ENCODE measurements at places on chromosomes 6 and 20.

- no peak for DNase-seq
Observed at GRCh38 chr6:37556881-37557644, 57.4 kb upstream of the CCDC167 start.

DNA sequence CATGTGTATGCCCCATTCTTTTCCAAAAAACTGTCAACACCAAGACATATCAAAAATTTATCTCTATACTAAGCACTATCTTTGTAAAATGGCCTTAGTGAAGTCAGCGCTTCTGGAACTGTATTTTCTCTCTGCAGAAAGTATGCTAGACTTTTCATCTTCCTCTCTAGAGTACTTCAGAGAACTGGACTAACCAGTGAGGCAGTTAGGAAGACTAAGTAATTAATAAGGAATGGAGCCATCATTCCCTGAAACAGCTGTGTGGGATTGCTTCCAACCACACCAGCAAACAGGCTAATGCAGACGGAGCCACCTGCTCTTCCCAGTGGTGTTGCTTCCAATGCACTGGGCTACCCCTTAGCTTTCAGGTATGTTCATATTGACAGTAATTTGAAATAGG is 169.1 kb upstream of the FUT9 start:
- DNase-seq, result no peak

DNA sequence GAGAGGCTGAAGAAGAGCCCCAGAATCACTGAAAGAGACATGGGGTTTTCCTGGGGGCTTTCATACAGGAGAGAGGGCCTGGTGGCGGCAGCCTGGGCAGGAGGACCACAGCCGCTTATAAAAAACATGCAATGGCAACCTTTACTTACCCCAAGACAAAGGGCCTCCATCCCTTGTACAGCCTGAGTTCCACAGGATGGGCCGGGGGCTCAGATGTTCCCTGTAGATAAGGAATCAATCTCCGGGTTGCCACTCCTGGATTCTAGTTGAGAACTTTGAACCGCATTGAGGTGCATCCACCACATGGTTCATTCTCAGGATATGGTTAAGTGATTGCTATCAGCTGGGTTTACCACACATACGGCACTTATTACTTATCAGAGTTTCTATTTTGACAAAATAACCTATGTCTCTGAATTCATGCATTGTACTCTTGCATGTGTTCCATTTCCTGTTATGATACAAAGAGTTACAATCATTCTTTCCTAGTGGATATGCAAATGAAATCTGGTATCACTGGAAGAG is 677.6 kb downstream of the KIF16B start:
- no peak for DNase-seq

GRCh38 chr6:111173341-111173740 is 86.0 kb downstream of the SLC16A10 start:
- DNase-seq, result no peak

DNA sequence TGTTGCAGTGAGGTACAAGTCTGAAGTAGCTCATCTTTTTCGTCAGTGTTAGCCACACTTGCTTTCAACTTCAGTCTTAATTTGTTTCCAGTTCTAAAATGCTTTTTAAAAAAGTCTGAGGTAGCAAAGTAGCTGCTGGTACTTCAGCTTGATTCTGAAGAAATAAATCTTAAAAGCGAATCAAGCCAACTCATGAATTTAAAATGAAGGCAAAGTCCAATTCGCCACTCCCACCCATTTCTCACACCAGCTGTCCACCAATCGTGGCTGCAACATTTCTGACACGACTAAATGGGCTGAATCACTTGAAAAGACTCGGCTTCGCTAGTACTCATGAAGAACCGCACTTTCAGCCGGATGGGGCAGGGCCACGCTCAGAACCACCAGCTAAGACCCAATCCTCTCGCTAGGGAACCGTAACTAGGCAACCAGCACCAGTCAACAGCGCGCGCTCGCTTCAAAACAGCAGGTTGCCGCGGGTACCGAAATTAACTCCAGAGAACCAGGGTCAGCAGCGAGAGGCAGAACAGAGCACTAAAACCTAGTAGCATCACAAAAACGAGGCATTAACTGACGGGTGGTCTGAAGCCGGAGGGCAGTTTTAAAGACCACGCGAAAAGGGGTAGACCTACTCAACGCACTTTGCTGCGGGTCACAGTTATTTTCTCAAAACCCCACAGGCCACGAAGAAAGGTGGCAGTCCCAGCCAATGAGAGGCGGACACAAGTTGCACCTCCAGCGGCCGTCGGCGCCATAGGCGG is 900 bp downstream of the BCLAF1 start:
- peak; percentile 74 for DNase-seq

- no peak for DNase-seq
Observed at GRCh38 chr20:21190869-21191268, 65.0 kb downstream of the KIZ start.

DNA sequence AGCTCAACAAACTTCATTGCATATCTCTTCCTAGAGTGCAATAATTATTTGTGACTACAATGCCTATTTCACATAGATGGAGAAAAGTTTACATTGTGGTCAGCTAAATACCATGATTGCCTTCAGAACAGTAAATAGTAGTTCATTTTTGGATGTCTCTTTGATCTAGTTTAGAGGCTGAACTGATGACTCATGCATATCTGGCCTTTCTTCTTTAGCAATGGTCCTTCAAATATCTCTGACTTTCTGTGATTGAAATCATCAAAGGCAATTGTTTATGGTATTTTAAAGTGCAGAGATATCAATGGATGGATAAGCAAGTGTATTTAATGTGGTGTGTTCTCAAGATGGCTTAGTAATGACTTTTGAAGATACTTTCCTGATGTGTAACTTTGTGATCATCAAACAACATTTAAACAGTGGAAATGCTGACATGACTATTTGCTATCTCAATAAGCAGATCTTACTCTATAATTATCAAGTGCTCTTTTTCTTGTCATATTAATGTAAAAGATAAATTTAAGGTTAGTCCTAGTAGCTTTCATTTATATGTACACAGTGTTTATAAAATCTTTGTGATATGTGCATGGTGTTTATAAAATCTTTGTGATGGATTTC is 523.7 kb upstream of the SLC35B3 start:
- DNase-seq, result peak; percentile 23

- no peak for DNase-seq
Observed at GRCh38 chr20:53660078-53660909, 66.7 kb upstream of the ZNF217 start.

- DNase-seq, result no peak
Observed at GRCh38 chr6:143598466-143599080, 79.2 kb upstream of the PHACTR2 start.

- no peak for DNase-seq
Observed at GRCh38 chr6:132320007-132320406, 81.3 kb downstream of the MOXD1 start.

GRCh38 chr6:74277777-74278186 is 581.8 kb downstream of the CD109 start:
- no peak for DNase-seq

- peak; percentile 12 for DNase-seq
Observed at GRCh38 chr6:29702519-29703103, 20.6 kb upstream of the HLA-F start.

DNA sequence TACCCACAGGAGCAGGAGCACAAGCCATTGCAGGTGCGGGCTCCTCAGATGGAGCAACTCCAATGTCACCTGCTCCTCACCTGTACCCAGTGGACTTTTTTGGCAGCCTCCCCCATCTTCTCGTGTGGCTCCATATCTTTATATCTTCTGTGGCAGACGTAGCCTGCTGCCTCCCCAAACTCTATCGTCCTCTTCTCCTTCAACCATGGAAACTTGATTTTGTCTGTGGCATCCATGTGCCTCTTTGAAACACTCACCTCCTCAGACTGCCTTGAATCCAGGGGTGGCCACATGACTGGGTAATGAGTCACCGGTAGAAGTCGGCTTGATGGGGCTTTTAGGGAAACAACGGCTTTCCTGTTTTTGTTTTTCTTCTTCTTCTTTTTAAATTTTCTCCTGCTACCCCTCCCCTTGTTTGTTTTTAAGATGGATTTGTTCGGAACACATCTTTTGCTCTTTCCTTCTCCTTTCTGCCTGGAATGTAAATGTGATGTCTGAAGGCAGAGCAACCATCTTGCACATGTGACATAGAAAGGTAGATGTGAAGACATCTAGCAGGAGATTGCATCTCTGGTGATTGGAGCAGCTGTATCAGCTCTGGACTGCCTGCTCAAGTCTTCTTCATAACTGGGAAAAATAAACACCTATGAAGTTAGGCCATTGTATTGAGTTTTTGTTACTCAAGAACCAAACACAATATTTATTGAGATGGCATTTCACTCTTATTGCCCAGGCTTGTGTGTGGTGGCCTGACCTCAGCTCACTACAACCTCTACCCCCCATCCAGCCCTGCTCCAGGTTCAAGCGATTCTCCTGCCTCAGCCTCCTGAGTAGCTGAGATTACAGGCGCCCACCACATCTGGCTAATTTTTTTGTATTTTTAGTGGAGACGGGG is 69.9 kb upstream of the DDR1 start:
- peak; percentile 84 for DNase-seq

DNA sequence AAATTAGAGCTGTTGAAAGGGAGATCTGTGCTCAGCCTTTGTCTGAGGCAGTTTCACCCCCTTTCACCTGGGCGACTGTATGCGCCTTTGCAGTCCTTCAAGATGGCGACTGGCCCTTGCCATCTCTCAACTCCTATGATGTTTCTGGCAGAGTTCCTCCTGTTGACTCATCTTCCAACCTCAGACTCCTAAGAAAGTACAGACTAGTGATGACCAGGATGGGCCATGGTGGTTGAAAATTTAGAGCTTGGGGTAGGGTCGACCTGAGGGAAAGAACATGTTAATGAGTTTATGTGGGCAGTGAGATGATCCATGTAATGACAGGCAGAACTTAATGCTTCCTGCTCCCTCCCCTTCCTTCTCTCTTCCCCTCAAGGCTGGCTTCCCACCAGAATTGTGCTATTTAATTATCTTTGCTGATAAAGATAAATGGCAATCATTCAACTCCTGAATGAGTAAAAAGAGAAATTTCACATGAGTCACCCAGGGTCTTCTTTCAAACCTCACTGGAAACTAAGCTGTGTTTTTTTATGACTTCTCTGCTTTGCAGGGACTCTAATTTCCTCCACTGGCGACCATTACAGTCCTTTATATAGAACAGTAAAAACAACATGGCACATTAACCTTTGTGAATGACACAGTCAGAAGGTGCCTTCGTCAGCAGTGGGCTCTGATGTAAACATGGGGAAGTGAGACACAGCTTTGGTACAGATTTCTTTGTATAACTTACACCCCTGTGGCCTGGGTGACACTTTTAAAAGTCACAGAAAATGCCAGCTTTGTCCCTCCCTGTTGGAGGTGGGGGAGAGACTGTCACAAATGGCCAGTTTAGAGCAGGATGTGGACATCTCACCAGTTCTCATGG is 103.5 kb downstream of the SCP2D1 start:
- DNase-seq, result no peak

DNA sequence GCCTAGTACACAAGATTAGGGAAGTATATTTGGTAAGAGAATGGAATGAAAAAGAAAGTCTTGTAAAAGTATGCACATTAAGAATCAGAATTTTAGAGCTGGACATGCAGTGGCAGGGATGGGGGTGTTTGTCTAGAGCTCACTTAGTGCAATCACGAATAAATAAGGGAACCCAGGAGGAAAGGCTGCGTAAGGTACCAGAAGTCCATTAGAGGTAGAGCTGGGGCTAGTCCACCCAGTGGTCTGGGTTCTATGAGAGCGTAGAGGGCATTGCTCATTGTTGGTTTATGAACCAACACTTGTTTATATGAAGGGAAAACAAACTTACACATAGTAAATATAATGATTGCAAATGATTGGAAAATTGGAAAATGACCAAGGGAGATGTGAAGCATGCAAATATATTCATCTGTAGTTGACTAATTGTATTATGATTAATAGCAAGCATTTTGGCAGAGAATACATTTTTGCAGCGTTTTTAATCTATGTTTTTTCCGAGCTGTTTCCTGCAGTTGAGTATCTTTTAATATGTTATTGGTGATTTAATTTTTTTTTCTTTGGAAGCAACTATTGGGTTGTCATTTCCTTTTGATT is 3.2 kb downstream of the CDC40 start:
- DNase-seq, result no peak

DNA sequence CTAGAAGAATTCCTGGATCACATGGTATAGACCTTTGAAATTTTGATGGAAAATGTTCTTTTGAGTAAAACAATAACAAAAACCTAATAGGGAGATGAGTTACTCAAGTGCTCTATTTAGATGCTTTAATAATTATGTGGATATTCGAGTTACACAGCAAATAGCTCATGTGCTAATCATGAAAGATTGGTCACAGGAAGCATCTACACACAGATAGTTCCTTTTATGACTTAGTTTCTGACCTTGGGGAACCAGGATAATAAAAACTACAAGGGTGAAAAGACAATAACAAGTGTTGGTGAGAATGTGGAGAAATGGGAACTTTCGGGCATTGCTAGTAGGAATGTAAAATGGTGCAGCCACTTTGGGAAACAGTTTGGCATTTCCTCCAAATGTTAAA is 19.7 kb downstream of the UBE2V1 start:
- no peak for DNase-seq

DNA sequence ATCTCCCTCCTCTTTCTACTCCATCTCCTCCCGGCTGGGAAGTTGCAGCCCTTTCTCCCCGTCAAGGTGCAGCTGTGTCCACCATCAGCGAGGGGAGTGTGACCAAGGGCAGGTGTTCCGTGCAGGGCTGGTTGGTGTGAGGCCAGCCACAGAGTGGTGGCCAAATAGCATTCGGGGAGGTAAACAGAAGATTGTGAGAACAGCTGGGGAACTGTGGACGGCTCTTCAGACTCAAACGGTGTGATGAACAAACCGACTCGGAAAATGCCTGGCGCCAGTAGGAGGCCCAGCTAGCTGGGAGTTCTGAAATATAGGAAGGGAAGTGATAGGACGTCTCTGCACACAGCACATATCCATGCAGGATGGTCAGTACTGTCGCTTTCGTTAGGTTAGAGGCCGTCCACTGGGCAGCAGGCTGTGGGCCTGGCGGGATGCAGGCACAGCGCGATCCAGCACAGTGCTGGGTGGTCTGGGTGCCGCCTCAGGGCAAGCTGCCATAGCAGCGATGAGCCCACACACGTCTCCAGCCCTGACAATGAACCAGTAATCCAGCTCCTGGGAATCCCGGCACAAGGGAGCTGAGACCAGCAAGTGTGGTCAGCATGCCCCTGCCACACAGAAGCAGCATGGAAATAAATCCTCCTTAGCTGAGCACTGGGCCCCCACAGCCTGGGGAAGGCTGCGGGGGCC is 258.1 kb downstream of the TAF4 start:
- no peak for DNase-seq

GRCh38 chr6:12490904-12491571 is 200.9 kb downstream of the EDN1 start:
- no peak for DNase-seq
